Activated T-cell treated with anti-CD3 and anti-CD28 coated beads, Interleukin-2, amount 50 U/mL, for 72 hours (primary cell): ENCODE measurements at places on chromosomes 7 and 10.
A peak's percentile ranks its signal among the peaks of the same experiment; 100 is the strongest.

DNA sequence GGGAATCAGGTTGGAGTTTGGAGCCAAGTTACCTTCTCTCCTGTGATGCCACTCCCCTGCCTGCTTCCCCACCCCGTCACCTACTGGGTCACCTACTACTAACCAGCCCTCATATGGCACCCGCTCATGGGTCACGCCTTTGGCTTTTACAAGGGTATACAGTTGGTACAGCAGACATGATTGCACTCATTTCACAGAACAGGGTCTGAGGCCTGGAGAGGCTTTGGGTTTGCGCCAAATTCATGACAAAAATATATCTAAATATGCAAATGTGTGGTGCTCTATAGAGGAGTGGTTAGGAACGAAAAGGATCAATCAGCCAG, 10.7 kb downstream of the CRYGN start:
- DNase-seq: no peak

DNA sequence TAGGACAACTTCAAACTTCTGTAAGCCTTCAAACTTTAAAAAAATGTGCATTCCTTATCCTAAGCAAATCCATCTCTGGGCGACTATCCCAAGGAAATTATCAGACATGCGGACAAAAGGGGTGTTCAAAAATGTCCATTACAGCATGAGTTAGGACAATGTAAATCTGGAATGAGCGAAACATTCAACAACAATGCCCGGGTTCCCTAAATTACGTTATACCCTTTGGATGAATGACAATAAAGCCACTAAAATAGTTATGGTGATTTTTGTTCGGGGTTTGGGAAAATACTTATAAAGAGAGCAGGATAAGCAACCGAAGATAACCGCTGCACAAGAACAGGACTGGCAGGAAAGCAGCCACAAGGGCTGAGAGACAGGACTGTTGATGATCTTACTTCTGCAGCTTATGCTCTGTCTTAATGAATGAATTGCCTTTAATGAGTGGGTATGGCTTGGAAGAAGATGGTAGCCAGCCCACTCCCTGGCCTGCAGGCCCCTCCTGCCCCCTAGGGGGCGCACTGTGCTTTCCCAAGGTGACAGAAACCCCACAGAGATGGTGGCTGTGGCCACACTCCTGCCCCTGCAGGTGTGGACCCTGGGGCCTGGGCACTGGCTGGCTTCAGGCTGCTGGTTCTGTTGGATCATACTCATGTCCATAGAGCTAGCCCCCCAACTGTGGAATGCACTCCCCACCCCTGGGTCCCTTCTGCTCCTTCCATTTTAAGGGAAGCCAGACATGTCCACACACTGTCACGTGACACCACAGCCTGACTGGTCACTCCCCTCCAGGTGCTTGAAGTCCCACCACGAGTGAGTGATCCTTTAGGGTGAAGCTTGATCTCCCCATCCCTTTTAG, 45.0 kb downstream of the ZCCHC24 start:
- DNase-seq: peak; percentile 81

- no peak for DNase-seq
These were observed 109.6 kb downstream of the CPXM2 start for GRCh38 chr10:123781956-123782500.

DNA sequence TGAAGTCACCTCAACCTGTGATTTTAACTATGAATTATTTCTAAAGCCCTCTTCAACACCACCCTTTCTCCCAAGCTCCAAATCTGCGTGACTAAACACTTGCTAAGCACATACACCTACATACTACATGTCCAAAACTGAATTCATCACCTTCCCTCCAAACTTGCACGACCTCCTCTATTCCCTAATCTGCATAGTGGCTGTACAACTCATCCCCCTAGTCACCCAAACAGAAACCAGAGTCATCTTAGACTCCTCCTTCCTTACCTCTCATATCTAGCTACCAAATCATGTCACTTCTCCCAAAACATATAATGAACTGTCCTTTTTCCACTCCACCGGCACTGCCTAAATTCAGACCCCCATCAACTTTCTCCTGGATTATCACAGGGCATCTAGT, 16.2 kb downstream of the ARHGAP21 start:
- peak; percentile 28 for DNase-seq

DNA sequence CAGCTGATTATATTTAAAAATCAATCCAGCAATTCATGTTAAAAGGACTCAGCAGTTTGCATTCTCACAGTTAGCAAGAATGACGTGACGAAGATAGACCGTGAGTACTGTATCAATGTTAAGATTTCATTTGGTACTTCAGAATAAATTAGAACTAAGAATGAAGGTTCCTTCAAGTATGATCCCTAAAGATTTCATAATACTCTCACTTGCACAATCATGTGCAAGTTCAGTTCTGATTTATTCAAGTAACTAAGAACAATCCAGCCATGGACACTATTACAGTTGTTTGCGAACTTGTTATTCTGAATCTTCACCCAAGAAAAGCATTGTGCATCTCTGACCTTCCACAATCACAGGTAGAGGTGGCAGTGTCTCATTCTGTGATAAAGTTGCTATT, 7.7 kb downstream of the RHEB start:
- DNase-seq: no peak

GRCh38 chr10:131689954-131690757, 210.7 kb upstream of the PPP2R2D start:
- no peak for DNase-seq

- DNase-seq: no peak
These were observed 332.1 kb upstream of the CELF2 start for GRCh38 chr10:10685566-10685965.

GRCh38 chr7:24931844-24932243, 48.1 kb downstream of the OSBPL3 start:
- DNase-seq: no peak

- DNase-seq: no peak
These were observed 769.3 kb downstream of the MAGI2 start for GRCh38 chr7:78684201-78684600.

GRCh38 chr10:116866987-116867595, 17.8 kb downstream of the ENO4 start:
- no peak for DNase-seq

GRCh38 chr7:77456696-77457095, 40.5 kb upstream of the GSAP start:
- no peak for DNase-seq

DNA sequence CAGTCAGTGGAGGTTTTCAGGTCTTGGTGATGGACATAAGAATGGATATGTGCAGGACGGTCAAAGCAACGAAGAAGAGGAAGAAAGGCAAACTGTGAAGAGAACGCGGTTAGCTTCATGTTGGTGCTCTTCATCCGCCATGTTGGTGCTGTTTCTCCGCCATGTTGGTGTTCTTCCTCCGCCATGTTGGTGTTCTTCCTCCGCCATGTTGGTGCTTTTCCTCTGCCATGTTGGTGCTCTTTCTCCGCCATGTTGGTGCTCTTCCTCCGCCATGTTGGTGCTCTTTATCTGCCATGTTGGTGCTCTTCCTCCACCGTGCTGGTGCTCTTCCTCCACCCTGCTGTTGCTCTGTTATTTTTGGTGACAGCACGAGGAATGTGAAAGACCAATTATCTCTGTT, 95.4 kb downstream of the DOCK1 start:
- no peak for DNase-seq

- DNase-seq: no peak
These were observed 192.2 kb downstream of the CUX1 start for GRCh38 chr7:102009628-102010027.

DNA sequence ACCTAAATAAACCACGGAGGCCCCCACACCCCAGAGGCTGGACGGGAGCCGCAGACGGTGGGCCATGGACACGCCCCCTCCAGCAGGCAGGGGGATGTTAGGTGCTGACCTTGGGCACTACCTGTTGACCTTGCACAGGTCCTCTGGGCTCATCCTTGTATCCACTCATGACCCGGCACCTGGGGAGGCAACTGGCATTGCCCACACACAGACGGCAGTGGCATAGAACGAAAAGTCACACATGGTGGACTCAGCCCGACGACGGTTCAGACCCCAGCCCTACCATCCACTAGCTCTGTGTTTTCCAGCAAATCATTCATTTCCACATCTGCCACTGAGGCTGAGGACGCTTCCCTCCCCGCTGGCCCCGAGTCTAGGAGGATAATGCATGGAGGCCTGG, 247.7 kb upstream of the PPP2R2D start:
- DNase-seq: no peak

DNA sequence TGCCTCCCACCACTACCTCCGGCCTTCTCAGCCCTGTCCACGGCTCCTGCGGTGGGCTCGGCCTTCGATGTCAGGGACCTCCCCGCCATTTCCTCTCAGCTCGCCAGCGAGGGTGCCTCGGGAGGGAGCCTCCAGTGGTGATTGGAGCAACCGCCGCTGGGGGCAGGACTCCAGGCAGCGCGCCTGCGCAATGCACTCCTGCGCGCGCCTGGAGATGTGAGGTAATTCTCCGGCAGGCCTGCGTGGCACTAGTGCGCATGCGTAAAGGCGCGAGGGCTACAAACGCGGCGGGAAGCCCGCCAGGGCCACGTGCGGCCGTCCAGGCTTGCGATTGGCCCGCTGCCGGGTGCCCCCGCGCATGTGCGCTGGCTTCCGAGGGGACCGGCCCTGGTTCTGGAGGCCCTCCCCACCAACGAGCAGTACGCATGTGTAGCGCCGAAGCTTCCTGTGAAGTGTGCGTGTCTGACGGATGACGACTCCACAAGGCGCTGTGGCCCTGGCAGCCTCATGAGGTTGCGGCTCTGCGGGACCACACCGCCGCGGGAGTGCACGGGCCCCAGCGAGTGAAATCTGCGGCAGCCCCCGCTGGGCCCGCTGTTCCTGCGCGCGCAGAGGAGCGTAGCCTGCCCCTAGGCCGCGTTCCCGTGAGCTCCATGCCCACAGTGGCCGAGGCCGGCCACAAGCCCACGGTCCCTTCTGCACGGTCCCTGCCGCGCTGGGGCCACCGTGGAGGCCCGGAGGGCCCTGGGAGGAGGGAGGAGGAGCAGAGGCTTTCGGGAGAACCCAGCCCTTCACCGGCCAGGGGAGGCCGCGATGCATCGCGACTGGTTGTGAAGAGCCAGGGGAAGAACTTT, at the start of gene SYCE1:
Gene SYCE1 (minus strand): TSS at position 143 of the 854 bp plus-strand sequence. CDS start 54 bp downstream, at position 89.
- peak; percentile 3 for DNase-seq

DNA sequence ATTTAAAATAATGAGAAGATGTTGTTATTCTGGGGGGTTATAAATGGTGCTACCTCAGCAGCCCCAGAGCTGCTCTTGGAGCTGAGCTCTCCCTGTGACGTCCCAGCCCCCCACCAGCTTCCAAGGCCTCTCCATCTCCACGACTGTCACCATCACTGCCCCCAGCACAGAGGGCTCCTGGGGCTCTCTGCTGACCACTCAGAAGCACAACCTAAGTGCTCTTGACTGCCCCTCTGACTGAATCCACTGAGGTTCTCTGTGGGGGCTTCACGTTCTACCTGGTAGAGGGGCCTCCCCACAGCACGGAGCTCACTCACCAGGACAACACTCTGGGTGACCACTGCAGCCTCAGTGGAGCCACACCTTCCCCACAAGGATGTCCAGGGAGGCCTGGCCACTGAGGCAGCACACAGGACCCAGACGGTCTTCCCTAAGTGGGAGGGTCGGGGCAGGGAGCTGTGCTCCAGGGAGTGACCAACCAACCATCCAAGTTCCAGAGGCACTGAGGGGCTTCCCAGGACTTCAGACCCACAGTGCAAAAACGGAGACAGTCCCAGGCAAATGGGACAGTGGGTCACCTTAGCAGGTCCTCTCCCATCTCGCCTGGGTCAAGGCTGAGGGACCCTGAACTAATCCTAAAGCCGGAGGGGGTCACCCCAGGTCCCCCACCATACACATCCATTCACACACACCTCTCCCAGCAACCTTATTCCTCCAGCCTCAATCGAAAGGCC, 121.0 kb upstream of the PPP2R2D start:
- no peak for DNase-seq

GRCh38 chr10:99337311-99337811, 8.2 kb downstream of the CNNM1 start:
- no peak for DNase-seq

- no peak for DNase-seq
These were observed 320.9 kb downstream of the AHR start for GRCh38 chr7:17619196-17619818.

DNA sequence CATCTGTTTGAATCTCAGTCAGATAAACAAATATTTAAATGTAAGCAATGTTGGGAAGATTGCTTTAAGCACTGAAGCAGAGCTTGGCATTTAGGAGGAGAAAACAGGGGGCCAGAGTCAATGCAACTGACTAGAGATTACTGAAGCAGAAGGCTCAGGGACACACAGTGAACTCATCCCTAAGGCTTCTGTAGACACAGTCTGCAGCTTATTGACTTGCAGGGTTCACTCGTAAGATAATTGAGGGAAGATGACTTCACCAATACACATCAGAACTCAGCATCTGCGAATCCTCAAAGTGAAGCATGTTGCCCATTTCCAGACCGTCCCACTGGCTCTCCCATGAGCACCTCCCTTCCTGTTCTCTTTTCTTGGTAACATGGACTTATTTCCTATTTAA, 363.4 kb upstream of the PFKP start:
- DNase-seq: no peak

- no peak for DNase-seq
These were observed 233.6 kb downstream of the BAMBI start for GRCh38 chr10:28910956-28911355.

GRCh38 chr7:12322284-12322902, 81.3 kb downstream of the VWDE start:
- DNase-seq: no peak

- no peak for DNase-seq
These were observed 31.6 kb downstream of the CSTF2T start for GRCh38 chr10:51667678-51668335.

DNA sequence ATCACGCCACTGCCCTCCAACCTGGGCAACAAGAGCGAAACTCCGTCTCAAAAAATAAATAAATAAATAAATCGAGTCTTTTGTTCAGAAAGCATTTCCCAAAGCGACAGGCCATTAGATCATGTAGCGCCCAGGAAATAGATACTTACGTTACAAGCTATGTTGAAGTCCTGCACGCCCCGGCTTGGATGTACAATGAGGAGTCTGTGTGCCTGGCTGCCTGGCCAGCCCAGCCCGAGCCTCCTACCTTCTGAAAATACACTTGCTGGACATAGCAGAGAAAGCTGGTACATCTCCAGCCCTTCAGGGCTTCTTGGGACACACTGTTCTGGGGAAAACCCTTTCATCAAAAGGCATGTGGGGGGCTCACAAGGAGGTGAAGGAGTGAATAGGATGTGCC, 22.1 kb downstream of the FGFR2 start:
- no peak for DNase-seq

DNA sequence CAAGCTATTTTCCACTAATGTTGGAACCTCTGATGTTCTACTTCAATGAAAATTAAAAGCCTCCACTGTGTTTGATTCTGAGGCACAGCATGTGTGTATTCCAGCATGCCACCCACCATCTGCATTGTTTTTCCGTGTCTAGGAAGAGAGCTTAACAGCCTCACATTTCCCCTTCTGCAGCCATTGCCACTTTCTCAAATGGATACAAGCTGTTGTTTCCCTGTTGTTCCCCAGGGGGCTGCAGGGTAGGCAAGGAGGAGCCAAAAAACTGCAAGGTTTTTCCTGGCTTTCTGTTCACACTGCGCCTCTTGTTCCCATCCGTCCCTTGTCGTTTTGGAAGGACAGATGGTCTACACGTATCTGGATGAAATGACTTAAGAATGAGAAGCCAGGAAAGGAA, 72.3 kb upstream of the DNAJB12 start:
- DNase-seq: no peak
